ENCODE measurements at places on chromosomes 3 and 15.
A peak's percentile ranks its signal among the peaks of the same experiment; 100 is the strongest.

DNA sequence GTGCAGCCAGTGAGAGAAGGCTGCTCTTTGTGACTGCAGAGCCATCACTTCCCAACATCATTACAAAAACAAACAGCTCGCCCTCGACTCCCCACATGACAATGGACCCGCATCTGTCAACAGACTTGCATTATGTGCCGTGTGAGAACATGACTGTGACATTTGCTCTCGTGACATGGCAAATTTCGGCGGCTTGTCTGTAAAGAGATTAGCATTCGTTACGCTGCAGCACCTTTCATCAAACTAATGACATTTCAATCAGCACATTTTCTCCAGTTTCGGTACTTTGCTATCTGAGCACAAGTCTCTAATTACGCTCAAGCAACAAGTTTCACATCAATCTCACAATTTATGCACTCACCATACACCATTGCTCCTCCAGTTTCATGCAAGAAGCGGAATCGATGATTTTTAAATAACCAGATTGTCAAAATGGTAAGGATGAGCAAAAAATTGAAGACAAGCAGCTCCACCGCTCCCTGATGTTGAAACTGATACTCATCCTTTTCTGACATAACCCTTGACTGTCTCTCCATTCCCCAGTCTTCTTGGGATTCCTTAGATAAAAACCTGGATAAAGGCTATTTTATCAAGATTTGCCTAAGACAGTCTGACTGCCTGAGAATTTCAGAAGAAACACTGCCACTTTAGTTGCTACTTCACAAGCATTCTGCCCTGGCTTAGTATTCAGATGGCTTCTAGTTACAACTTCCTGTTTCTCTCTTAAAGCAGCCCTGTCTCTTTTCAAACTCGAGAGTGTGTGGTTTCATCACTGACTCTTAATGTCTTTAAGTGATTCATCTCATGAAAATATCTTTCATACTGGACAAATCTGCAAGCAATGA, at the start of gene SLC9A9:
Gene SLC9A9 (minus strand): TSS at position 682 of the 845 bp plus-strand sequence. CDS start 146 bp downstream, at position 536.
- peak; percentile 1 for DNase-seq

- DNase-seq: no peak
Observed at GRCh38 chr3:41836360-41837134, 125.4 kb downstream of the ULK4 start.

DNA sequence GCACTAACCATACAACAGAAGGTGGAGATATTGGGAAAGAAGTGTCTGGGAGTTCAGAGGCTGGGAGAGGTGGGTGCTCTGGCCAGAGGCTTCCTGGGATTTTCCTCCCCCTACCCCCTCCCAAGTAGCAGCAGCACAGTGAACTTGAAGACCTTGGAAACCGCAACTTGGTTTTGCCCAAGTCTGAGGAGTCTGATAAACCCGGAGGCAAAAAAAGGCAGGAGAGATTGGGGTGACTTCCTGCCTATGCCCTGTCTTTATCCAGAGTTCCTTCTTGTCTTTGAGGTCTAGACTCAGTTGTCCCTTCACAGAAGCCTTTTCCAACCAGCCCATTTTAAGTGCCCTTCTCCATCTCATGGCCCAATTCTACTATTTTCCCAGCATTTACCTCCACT, 25.4 kb upstream of the THRB start:
- DNase-seq: no peak

GRCh38 chr3:45681846-45682245, 7.3 kb upstream of the SACM1L start:
- no peak for DNase-seq

All from activated T-helper 9 cell treated with anti-CD3 and anti-CD28 coated beads, Interleukin-2, amount 50 U/mL, for 16 hours (primary cell).